ENCODE measurements at places on chromosomes 2 and 18.

GRCh38 chr2:223465793-223466192 lies 136.4 kb downstream of the SCG2 start:
- DNase-seq = no peak

DNA sequence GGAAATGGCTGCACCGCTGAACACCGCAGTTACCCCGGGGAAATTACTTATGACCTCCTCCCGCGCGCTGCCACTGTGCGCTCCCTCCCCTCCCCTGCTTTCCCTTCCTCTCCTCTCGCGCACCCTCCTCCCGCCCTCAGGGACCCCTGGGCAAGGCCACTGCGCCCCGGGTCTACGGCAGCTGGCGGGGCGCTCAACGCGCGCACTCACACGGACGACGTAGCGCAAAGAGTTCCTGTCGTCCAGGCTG lies 7.9 kb downstream of the ALPP start:
- no peak for DNase-seq

DNA sequence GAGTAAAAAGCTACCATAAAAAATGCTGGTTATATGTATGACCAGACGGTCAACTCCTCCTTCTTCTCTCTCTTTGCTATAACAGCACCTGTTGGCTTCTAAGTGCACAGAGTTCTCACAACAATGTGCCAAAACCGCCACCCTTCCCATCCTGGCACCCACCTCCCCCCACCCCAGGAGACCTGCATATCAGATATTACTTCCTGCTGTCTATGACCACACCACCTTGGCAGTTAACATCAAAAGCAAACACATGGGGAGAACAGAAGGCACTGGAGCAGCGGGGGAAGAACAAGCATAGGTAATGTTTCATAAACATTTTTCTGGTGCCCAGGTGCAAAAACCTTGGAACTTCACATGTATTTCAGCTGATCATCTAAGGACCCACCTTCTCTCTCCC lies 15.5 kb downstream of the SPRED2 start:
- DNase-seq = no peak

DNA sequence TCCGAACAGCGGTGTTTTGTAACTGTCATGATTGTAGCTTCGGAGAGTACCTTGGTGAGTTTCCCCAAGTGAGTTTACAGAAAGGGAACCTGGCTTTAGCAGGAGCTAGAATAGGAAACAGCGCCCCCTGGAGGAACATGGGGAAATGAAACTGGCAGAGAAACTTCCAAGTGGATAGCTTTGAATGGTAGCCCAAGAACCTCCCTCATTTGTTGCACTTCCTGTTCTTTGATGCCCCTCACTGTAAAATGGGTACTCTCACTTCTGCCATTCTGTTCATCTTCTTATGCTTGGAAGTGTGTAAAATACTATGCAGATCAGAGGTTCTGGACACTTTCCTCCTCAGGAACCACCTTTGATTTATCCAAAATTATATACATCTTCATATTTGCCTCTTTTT lies 36.2 kb downstream of the CHST10 start:
- peak; percentile 89 for DNase-seq

- peak; percentile 44 for DNase-seq
These were observed 164.3 kb downstream of the TWIST2 start for GRCh38 chr2:239012228-239012627.

- peak; percentile 70 for DNase-seq
These were observed 11.1 kb downstream of the CHRNA1 start for GRCh38 chr2:174753038-174753633.

DNA sequence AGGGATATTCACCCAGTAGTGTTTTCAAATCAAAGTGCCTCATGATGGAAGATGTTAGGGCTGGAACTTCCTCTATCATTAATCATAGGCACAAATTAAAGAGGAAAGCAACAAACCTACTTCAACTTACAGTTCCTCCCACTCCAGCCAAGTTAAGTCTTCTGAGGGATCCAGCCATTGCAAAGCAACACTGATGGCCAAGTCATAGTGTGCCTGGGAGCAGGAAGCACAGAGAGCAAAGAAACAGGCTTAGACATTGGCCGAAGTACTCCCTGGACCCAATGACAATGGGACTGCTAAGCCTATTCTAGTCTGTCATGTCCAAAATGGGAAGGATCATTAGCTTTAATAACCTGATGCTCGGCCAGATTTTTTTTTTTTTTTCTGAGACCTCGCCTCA lies 7.0 kb downstream of the C2orf80 start:
- DNase-seq = no peak

- DNase-seq = no peak
These were observed 40.9 kb downstream of the RBBP8 start for GRCh38 chr18:22974001-22974400.

- peak; percentile 80 for DNase-seq
These were observed 285.9 kb downstream of the RNF144A start for GRCh38 chr2:7203056-7203467.

DNA sequence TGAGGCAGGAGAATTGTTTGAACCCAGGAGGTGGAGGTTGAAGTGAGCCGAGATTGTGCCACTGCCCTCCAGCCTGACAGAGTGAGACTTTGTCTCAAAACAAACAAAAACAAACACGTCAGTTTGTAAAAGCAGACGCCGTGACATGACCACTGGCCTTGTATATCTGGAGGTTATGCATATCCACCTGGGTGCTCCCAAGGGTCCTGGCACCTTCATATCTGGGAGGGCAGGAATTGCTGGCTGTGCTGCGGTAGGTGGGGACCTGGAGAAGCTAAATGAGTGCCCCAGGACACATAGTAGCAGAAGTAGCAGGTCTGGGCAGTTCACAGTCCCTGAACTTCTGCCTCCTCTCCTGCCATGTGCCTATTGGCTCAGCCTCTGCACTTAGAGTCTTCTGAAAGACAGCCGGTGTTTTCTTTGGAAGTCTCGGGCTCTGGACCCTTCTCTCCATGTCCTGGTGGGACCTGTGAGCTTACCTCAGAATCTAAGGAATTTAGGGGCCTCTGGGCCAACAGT lies 30.9 kb upstream of the IL1R2 start:
- no peak for DNase-seq

GRCh38 chr2:156800781-156801361 lies 364.7 kb downstream of the GPD2 start:
- DNase-seq = no peak

DNA sequence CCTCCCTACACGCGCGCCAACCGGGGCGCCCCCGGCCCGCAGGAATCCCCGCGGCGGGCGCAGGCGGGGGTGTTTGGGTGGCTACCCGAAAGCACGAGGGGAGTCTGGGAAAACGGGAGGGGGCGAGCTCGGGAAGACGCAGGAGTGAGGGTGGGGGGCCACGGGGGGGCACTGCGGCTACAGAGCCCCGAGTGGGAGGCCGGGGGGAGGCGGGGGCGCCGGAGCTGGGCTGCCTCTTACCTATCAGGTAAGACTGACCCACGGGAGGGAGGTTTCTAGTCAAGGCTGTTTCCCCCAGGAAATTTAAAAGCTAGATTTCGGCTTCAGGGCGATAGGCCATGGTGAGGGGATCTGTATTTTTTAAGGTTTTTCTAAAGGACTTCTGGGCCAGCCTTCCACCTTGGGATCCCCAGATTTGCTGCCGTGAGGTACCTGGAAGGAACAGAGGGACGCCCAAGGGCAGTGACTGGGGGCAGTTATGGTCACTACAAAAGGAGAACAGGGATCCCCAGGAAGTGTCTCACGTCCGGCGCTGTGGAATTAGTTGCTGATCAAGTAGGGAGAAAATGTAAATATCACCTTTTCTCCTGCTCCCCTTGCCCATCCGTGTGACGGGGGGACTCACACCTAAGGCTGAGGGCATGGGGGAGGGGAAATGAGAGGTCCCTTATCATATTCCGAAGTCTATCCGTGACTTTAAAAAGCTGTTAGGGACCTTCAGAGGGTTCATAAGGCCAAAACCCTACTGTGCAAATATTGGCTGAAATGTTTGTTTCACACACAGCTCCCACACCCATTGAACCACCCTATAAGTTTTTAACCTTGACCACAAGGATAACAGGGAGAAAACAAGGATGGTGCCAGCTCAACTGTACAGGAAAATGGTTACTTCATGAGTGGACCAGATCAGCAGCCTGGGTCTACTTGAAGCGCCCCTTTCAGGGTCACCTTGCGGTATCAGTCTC lies 638 bp upstream of the IRS1 start:
- DNase-seq = no peak

DNA sequence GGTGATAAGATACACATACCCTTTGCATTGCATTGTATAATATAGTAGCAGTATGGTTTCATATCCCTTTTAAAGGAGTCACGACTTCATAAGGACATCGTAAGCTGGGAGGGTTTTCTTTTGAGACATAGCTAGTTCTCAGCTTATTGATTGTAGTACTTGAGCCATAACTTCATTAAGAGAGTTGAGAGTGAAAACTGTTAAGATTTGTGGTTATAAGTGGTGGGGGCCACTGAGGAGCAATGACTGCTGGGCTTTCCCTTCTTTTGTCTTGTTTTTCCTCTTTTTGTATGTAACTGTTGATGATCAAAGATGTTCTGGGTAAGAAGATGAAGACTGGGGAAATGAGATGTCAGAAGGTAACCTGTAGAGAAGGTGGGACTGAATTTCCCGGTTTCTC lies 11.0 kb downstream of the EIF5B start:
- DNase-seq = no peak

- no peak for DNase-seq
These were observed 440.5 kb upstream of the TCF4 start for GRCh38 chr18:56028514-56028913.

DNA sequence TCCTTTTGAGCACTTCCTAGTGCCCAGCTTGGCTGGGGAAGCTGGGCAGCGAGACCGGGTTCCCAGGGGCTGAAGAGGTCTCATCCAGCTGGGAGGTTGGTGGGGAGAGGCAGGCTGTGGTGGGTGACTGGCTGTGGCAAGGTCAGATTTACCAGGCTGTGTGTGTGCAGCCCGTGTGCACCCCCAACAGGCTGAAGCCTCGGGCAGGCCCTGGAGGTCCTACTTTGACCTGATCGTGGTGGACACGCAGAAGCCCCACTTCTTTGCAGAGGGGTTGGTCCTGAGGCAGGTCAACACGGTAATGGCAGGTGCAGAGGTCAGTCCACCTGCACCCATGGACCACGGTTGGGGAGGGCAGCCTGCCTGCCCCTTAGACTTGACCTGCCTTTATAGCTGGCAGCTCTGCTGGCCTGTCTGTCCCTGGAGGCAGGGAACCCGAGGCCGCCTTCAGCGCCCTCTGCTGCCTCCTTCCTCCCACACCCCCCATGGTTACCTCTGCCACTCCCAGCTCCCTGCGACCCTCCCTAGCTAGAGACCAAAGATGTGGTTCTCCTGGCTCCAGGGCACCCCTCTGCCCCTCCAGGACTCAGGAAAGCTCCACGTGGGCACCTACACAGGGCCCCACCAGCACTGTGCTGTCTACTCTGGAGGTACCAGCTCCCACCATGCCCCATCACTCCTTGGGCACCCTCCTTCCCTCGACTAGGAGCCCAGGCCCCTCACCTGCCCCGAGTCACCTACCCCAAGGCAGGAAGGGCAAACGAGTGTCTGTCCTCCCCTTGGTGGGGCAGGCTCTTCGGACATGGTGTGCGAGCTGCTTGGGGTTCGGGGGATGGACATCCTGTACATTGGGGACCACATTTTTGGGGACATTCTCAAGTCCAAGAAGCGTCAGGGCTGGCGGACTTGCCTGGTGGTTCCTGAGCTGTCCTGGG lies 4.0 kb downstream of the NT5DC4 start:
- no peak for DNase-seq

DNA sequence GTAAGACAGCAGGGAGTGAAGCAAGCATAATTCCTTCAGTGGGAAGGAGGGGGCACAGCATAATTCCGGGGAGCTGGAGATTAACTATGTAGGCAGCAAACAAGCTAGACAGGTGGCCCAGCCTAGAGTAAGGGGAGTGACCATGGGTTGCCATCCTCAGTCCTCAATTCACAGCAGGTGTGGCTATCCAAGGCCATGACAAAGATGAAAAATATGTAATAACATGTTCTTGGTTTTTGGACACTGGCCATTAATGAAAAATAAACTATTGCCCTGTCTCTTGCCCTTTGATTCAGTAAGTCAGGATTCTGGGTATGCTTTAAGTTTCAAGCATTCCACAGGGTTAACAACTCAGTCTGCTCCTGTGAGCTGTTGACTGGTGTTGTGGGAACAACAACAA lies 65.0 kb downstream of the CYP1B1 start:
- no peak for DNase-seq

- DNase-seq = no peak
These were observed 63.7 kb downstream of the COBLL1 start for GRCh38 chr2:164777847-164778461.

DNA sequence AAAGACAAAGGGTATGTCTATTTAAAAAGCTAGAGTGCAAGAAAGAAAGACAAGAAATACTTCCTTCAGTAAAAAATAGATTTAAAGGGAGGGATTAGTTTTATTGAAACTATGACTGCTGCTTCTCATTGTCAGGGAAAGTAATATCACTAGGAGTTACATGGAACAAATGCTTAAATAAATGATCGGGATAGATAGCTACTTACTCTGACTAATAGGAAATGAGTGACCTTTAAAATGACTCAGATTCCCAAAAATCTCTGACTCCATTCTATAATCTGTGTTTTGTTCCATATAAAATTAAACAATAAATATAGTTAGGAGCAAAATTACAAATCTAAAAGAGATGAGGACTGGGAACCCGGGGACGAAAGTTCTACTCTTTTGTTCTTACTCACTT lies 669.3 kb downstream of the NR4A2 start:
- DNase-seq = no peak

DNA sequence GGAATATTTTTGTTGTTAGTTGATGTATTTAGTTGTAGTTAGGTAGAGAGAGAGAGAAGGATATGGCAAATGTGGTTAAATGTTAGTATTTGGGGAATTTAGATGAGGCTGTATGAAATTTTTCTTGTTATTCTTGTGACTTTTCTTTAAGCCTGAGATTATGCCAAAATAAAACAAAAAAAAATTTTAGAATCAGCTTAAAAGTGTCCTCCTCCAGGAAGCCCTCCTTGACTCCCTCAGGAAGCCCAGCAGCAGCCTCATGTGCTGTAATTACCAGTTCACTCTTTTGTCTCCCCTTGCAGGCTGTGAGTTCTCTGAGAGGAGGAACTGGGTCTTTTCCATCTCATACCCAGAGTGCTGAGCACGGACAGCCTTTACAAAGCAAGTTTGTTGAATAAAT lies 243.5 kb downstream of the TFCP2L1 start:
- no peak for DNase-seq

GRCh38 chr18:44883671-44884070 lies 203.0 kb downstream of the SETBP1 start:
- DNase-seq = no peak

GRCh38 chr2:96656540-96656939 lies 14.0 kb downstream of the FER1L5 start:
- no peak for DNase-seq

GRCh38 chr2:168247341-168248261 lies at the start of gene STK39:
STK39 (minus strand) TSS chr2:168247595; CDS start chr2:168247435, 160 bp downstream.
- peak; percentile 91 for DNase-seq

- no peak for DNase-seq
These were observed 4.1 kb upstream of the GORASP2 start for GRCh38 chr2:170924969-170925368.

- no peak for DNase-seq
These were observed 20.4 kb upstream of the CCL20 start for GRCh38 chr2:227793148-227793712.

GRCh38 chr2:254241-254640 lies 9.6 kb downstream of the SH3YL1 start:
- no peak for DNase-seq

- peak; percentile 30 for DNase-seq
These were observed 21.4 kb upstream of the HAAO start for GRCh38 chr2:42813763-42814162.

Measured in activated effector memory CD4-positive, alpha-beta T cell treated with anti-CD3 and anti-CD28 coated beads, Interleukin-2, amount 50 U/mL, for 16 hours (primary cell).